ENCODE measurements at places on chromosomes 11 and 22.

DNA sequence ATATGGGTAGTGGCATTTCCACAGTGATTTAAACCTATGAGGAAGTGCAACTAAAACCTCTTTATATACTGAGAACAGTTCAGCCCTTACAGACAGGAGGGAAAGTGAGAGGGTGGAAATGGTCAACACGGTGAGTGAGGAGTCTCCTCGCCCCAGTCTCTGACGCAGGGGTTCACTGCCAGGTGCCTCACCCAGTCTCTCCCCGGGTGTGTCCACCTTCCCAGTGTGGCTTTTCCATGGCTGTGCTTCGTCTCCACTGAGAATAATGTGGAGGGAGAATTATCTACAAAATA lies 116.6 kb upstream of the TOP3B start:
- DNase-seq, result no peak

- DNase-seq, result no peak
Observed at GRCh38 chr22:21866833-21867527, 465 bp downstream of the MAPK1 start.

DNA sequence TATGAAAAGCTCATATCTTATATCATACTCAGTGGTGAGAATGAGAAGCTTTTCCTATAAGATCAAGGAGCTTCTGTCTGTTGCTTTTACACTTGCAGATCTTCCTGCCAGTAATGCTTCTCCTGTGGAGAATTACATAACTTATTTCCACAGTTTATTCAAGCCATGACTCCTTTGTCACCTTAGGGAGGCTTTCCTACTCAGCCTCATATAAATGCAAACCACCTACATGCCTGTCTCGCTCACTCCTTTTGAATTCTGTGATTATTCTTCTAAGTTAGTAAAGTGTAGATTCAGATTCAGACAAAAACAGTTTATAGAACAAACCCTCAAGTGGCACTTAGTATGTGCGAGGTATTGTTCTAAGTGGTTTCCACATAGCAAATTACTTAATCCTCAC lies 716.1 kb upstream of the ANO3 start:
- DNase-seq, result no peak

GRCh38 chr11:24574461-24574860 lies 77.6 kb downstream of the LUZP2 start:
- no peak for DNase-seq

DNA sequence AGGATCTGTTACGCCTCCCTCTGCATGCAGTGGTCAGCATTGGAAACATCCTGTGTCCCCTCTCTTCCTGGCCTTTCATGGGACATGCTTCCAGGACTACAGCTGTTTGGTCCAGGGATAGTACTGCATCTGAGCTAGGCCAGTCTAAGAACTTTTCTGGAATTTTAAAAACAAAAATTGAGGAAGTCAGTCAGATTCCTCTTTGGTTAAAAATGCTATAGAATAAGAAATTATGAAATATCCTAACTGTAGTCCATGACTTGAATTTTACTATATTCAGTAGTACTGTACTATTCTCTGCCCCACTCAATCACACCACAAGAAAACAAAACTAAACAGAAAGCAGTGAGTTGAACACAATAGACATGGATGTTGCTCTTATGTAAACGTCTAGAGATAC lies 201.0 kb upstream of the CADM1 start:
- DNase-seq, result no peak

DNA sequence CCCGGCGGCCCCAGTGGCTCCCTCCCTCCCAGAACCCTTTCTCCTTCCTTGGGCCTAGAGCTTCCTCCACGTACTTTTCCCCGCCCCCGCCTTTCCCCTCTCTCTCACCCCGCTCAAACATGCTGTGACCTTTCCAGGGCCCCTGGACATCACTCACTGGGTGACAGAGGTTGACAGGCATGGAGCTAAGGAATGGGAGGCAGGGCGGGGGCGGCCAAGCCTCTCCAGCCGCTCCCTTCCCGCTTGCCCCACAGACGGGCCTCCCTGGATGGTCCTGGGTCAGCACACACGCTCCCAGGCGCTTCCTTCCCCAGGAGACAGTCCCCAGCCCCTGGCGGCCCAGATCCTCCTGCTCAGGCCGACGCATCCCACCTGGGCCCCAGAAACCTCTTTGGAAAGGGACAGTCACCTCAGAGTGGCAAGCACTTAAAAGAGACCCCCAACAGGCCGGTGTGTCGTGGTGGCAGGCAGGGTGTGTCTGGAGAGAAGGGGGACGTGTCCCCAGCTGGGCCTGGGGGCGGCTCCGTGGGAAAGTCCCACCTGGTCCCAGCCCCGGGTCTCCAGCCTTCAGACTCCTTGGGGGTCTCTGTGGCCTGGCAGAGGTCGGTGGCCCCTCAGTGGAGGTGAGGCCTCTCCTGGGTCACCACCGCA lies 8.8 kb downstream of the H19 start:
- no peak for DNase-seq

- no peak for DNase-seq
Observed at GRCh38 chr11:32960553-32961164, 55.0 kb upstream of the DEPDC7 start.

DNA sequence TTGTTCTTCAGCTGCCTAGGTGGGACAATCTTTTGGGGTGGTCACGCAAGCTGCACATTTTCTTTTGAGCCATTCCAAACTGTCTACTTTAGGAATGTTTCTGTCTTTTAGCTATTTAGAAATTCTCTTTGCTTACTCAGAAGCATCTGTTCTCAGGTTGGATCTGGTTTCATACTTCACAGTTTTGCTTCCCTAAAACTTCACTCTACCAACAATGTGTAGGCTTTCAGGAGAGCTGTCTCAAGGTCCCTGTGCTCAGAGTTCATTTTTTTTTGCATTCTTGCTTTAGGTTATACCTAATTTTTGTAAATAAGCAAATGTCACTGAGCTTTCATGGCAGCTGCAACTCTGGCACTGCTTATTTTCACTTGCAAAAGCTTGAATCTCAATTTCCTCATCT lies 36.7 kb downstream of the CCDC90B start:
- DNase-seq, result no peak

DNA sequence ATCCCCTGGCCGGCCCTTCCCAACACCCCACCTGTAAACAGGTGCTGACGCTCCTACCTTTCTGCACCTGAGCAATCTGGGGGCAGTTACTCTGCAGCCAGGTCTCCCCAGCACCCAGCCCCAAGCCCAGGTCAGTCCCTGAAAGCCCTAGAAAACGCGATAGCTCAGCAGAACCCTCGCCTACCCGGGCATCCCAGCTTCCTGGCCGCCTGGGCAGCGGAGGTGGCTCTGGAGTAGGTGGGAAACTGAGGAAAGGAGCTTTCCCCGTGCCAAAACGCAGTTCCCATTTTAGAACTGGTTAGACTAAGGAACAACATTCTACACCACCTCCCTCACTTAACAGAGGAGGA lies 445 bp downstream of the SYTL2 start:
- no peak for DNase-seq

- no peak for DNase-seq
Observed at GRCh38 chr11:46492532-46492931, 101.0 kb upstream of the CHRM4 start.

DNA sequence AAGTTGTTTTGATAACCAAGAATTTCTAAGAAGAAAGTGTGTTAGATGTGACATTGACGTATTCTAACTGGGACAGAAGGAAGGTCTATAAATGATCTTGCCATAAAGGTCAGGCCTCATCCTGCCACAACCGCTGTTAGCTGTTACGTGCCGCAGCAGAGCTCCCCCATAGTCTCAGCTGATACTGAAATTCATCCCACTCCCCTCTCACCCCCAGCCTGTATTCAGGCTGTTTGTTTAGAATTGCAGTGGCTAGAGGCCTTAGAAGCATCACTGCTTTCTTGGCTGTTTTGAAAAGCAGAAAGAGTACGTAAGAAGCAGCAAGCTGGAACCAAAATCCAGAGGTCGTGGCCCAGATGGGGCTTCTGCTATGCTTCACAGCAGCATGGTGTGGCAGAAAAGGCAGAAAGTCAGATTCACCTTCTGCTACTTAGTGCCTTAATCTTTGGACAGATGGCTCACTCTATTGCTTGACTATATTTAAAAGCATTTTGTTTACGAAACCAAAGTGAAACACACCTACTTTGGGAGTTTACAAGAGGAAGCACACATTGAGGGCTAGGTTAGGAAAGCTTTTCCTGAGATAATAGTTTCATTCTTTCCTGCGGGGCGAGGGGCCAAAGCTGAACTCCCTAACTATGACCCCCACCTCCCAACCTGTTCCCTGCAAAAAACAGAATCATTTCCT lies 950 bp upstream of the LAYN start:
- no peak for DNase-seq

- no peak for DNase-seq
Observed at GRCh38 chr11:40421208-40421981, 1038.1 kb downstream of the LRRC4C start.

DNA sequence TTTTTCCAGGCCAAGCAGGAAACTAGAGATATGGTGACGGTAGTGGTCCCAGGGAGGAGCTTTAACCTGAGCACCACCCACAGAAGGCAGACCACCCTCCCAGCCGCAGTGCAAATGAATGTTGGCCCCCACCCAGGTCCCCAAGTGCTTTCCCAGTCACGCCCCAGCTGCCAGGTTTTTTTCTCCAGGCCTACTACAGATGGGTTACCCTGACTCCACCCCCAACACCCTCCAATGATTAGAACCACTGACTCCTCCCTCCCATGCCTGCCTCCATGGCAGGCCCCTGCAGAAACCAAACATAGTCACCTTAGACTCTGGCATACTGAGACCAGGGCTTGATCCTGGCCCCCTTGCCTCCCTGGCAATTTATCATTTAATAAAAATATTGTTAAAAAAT lies 58.7 kb upstream of the CHST1 start:
- no peak for DNase-seq

DNA sequence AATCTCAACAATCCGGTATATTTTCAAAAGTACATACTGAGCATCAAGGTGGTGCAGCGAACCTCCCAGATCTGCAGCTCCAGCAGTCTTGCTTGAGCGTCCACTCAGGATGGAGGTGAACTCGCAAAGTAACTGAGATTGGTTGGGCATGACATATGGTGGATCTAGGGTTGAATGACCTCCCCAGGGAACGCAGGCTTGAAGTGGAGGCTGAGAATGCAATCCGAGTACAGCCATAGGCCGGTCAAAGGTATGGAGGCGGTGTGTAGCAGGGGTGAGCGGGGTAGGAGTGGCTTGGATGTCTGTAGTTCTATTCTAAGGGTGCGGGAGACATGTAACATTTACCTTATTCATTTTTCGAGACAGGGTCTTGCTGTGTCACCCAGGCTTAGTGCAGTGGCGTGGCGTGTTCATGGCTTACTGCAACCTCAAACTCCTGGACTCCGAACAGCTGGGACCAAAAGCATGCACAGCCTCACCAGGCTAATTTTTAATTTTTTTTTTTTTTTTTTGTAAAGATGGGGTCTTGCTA lies 631 bp upstream of the C22orf39 start:
- no peak for DNase-seq

GRCh38 chr22:43152357-43153071 lies 1.2 kb downstream of the TSPO start:
- no peak for DNase-seq

GRCh38 chr22:49295851-49296560 lies 531.7 kb downstream of the BRD1 start:
- DNase-seq, result no peak

DNA sequence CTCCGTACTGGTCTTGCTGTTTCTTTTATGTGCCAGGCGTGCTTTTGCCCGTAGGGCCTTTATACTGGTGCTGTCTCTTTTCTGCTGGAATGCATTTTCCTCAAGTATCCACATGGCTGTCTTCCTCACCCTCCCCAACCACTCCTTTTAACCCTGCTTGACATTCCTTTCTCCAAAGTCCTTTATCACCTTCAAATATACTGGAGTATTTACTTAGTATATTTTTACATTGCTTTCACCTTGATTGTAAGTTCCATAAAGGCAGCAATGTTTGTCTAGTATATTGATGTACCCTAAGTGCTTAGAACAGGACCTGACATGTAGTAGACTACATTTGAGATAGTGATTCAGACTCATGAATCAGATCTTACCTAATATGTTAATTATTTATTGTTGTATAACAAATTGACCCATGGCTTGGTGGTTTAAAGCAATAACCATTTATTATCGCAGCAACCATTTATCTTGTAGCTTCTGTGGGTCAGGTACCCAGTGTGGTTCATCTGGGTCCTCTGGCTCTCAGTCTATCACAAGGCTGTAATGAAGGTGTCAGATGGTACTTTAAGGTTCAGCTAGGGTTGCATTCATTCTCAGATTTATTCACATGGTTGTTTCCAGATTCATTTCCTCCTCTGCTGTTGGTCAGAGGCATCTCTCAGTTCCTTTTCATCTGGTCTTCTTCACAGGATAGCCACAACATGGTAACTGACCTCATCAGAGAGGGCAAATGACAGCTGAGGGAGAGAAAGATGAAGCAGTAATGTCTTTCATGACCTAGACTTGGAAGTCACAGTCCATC lies 34.2 kb downstream of the DDX10 start:
- DNase-seq, result no peak

DNA sequence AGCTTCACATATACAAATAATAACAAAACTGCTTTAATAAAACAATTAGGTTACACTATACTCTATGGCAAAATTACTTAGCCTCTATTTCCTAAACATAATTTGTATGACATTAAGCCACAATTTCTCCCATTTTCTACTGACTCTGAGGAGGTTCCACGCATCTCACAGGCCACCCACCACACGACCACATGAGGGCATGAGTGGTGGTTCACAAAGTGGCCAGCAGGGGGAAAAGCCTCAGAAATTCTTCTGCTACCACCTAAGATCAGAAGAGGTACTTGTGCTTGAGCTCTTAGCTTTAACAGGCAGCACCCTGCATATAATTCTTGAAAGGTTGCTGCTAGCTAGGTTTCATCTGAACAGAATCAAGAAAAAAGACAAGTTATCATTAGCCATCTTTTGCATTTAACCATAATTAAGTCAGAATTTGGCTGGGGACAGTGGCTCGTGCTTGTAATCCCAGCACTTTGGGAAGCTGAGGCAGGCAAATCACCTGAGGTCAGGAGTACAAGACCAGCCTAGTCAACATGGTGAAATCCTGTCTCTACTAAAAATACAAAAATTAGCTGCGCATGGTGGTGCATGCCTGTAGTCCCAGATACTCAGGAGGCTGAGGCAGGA lies 7.7 kb downstream of the LPXN start:
- DNase-seq, result peak; percentile 37

GRCh38 chr11:22432291-22433093 lies 94.3 kb downstream of the SLC17A6 start:
- no peak for DNase-seq

GRCh38 chr11:16933291-16933690 lies 80.9 kb downstream of the PLEKHA7 start:
- DNase-seq, result no peak

All from activated naive CD8-positive, alpha-beta T cell treated with anti-CD3 and anti-CD28 coated beads, Interleukin-2, amount 50 U/mL, for 16 hours (primary cell).